ENCODE measurements at places on chromosomes 5 and 9. TPM values are rescaled to one million over a fixed set of nuclear protein-coding genes. Genes with fewer than 3 reads are reported as not detected.

DNA sequence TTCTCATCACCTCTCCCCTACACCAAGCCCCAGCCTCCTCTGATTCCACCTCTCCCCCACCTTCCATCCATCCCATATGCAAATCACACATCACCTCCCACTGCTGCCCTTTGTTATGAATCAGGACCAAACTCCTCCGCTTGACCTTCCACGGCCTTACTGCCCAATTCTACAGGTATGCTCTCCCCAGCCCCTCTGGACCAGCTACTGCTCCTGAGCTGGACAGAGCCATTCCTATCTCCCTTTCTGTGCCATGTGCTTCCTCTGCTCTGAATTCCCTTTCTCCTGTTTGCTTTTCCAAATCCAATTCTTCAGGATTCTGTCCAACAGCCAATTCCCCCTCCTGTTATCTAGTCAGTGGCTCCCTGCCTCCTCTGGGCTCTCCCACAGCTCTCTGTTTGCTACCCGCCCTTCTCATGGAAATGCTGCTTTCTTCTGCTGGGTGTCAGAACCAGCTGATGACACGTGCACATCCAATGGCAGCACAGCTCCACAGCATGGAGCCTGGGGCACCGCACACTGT is 8.3 kb downstream of the FABP6 start:
- DNase-seq, result peak; percentile 79

- no peak for DNase-seq
These were observed 96.7 kb downstream of the SUSD1 start for GRCh38 chr9:112078432-112078831.

DNA sequence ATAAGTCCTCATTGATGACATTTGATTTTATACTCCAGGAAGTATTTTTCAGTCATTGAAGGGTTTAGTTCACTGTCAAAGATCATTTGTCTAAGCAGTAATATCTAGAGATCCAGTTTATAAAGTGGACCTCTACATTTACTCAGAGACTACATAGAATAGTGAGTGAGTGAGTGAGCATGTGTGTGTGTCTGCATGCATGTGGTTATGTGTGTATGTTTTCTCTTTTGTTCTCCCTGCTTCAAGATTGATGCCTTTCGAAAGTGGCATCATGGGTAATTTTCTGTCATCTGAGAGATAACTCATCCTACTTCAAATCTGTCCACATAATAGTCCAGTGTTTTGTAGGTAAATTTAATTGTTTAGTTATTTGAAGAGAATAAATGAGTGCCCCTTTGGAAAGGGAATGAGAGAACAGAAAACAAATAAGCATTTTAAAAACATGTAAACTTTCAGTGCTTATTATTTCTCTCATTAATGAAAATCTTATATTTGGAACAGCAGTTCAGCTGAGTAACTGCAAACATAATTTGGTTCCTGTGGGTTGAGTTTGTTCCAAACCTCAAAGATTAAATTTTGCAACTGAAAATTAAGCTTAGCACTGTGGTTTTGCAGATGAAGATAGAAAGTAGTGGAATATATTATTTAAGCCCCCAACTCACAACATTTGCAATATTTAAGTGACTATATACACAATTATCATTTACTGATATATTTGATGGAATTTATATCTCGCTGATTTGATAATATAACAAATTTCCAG is 1295.1 kb upstream of the C9orf72 start:
- no peak for DNase-seq

DNA sequence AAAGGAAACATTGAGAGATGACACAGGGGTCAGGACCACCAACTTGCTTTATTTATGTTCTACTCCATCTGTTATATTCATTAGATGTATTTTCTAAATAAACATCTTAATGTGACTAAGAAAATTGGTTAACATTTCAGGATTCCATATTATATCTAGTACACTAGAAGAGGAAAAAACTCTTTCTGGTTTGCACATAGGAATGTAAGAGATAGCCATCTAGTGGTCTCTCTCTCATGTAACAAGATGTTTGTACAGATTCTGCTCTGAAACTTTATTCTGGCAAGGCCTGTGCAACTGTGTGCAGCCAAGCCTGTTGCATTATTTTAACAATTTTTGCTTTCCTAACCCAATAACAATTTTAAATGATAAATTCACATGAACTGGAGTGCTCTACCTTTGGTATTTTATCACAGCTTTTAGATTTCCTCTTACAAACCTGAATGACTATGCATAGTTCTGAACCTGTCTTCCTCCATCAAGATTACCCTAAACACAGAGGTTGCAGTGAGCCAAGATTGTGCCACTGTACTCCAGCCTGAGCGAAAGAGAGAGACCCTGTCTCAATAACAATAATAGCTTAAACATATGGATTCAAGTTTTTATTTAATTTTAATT is 148.2 kb downstream of the GIN1 start:
- DNase-seq, result peak; percentile 37

DNA sequence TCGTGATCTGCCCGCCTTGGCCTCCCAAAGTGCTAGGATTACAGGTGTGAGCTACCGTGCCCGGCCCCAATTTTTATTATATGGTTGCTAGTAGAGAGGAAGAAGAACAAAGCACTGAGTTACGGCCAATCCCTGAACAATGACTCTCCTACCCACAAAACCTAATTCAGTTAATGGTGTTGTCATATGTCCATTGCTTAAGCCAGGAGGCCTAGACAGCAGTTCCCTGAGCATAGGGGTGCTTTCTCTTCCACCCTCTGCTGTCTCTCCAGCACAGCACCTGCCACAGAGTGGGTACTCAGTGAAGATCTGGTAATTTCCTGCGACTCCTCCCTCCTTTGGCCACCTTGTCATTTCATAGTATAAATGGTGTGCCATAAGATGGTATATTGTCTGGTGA is 21.4 kb upstream of the LTC4S start:
- no peak for DNase-seq

DNA sequence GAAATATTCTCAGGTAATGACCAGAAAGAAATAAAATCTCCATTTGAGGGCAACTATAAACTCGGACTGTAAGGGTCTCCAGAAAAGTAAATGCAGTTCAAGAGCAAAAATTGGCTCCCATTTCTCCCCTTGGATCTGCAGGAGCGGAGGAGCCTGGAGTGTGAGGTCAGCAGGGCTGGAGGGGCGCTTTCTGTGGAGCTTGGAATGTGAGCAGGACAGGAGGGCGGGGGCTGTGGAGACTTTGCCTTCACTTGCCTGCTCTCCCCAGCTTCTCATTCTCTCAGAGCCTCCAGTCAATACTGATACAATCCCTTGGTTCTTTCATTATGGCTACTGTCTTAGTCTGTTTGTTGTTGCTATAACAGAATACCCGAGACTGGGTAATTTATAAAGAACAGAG is 162.8 kb upstream of the ANKH start:
- peak; percentile 18 for DNase-seq

DNA sequence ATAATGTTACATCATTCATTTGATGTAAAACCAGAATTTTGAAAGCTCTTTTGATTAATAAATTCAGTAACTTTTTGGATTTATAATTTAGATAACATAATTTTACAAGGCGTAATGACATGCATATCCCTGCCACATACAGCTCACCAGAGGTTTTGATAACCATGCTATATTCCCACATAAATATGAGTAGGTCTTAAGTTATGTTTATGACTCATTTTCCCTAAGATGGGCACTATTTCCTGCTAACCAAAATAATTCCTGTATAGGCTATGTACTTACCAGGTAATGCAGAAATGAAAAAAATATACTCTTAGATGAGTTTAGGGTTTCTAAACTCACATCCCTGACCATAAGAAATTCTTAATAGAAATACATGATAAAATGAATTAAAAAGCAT is 93.9 kb upstream of the EDIL3 start:
- DNase-seq, result no peak

GRCh38 chr9:123470991-123471770 is 115.2 kb downstream of the CRB2 start:
- no peak for DNase-seq

- DNase-seq, result no peak
These were observed 34.9 kb upstream of the BASP1 start for GRCh38 chr5:17182494-17182893.

DNA sequence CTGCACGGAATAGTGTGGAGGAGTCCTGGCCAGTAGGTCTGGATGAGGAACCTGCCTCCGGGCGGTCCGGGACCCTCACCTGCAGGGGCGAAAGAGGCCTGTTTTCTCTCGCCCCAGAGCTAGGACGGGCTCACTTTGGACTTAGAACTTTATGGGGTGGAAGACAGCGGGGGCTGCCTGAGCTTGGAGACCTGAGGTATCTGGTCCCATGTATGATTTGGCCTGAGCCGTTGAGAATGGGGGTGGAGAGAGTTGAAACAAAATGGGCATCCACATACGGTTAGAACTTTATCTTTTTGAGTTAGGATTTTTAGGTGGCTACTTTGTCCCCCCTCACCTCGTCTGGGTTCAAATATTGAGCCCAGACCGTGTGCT is 681 bp upstream of the ETF1 start:
- no peak for DNase-seq

The MRPS27 gene
- 128 TPM for total RNA-seq

The SLC34A1 gene
- 0.31 TPM for total RNA-seq

The MLLT3 gene
- 14.8 TPM for total RNA-seq

The PKD2L2 gene
- total RNA-seq, result not detected

The ETF1 gene
- 136 TPM for total RNA-seq

Measured in GM23338 (cell line).